ENCODE measurements at places on chromosomes 13 and 19. TPM values are rescaled to one million over a fixed set of nuclear protein-coding genes. Genes with fewer than 3 reads are reported as not detected.

Gene ERICH4
- total RNA-seq, result not detected

Gene SUGP1
- total RNA-seq, result 29.1 TPM

Gene NR2F6
- total RNA-seq, result 46.8 TPM

Gene ARMC6
- 62.9 TPM for total RNA-seq

Gene BLOC1S3
- total RNA-seq, result 3.9 TPM

Gene KLK4
- total RNA-seq, result not detected

Gene FBXL3
- 46.5 TPM for total RNA-seq

Gene KLK2
- total RNA-seq, result not detected

Gene PRR19
- 0.09 TPM for total RNA-seq

Gene TNFSF11
- not detected for total RNA-seq

Gene ZBTB45
- 5.8 TPM for total RNA-seq

Gene CYP2B6
- total RNA-seq, result not detected

Gene DCT
- total RNA-seq, result not detected

Gene IGFL2
- total RNA-seq, result not detected
